ENCODE measurements at places on chromosomes 16 and 17. TPM values are rescaled to one million over a fixed set of nuclear protein-coding genes. Genes with fewer than 3 reads are reported as not detected.

Gene TBC1D3E
- not detected for total RNA-seq

Gene RNU2-1
- 4,759 TPM for total RNA-seq

DNA sequence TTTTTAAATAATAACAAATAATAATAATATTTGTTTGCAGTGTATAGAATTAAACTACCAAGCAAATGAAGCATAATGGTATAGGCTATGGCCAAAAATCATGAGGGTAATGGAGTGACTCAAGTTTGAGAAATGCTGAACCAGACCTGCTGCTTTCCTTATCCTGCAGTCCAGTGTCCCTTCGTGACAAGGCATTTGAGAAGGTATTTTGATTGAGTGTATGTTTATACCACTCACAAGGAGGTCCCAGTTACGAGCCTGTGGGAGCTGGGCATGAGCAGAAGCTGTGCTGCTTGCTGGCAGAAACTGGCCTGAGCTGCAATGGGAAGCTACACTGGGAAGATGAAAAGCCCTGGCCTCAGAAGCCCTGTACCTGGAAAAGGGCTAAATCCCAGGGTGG is 50.3 kb downstream of the GNAO1 start:
- DNase-seq: no peak
- no peaks in the 10 kb centered on the region for H3K36me3 ChIP-seq
- no peaks in the 10 kb centered on the region for H3K4me1 ChIP-seq

DNA sequence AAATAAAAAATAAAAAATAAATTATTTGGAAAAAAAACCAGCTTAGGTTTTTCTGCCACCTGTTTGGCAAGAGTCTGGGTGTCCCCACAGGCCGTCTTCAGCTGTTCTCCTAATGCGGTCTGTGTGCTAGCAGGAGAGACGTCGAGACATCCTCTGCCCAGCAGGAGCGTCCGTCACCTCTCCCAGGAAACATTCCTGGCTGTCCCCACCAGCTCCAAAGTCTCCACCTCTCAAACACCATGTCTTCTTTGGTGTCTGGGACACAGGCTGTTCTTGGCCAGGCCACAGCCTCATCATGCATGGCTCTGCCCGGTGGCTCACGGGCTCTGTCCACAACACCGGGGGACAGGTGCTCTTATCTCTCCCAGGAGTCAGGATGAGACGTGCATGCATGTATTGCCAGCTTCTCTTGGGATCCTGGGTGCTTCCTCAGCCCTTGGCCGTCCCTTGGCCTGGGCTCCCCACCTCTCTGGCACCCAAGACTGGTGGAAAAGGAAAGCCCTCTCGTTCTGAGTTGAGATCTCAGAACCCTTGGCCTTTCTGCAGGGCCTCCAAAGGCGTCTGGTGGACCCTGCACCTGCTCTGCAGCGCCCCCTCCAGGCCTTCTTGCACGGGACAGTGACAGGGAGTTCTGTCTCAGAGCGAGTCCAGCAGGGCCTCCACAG is 84.9 kb upstream of the CBX4 start:
- H3K36me3 ChIP-seq: no peaks in the 10 kb centered on the region
- peak; percentile 66 for DNase-seq
- peaks cover 9% of the 10 kb centered on the region for H3K27me3 ChIP-seq
- no peak overlapping the region for H3K4me3 ChIP-seq
- no peak overlapping the region for H3K27ac ChIP-seq

- H3K4me3 ChIP-seq: no peak overlapping the region
- no peaks in the 10 kb centered on the region for H3K4me1 ChIP-seq
- H3K27ac ChIP-seq: no peak overlapping the region
- peaks cover 13% of the 10 kb centered on the region for H3K27me3 ChIP-seq
Observed at GRCh38 chr16:10013774-10014173, 168.5 kb downstream of the GRIN2A start.

DNA sequence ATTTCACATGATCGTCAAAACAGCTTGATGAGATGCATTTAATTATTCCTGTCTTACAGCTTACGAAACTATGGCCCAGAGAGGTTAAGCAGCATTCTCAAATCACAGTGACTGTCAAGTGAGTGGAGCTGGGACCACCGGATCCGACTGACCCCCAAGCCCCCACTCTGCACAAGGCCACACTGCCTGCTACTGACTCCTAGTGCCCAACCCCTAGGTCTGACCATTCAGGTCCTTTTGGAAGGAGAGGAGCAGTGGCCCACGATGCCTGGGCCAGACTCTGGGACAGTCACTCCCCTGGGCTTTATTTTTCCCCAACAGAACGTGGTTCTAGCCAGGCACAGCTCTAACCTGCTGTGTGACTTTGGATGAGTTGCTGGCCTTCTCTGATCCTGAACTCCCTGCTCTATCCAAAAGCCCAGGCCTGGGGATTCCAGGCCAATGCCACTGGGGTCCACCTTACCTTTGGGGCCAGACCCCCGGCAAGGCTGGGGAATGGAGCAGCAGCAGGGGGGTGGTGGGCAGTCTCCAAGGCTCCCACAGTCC is 9.9 kb downstream of the TSPOAP1 start:
- H3K4me1 ChIP-seq: peaks cover 38% of the 10 kb centered on the region
- no peaks in the 10 kb centered on the region for H3K36me3 ChIP-seq
- H3K27me3 ChIP-seq: no peaks in the 10 kb centered on the region
- no peak overlapping the region for H3K27ac ChIP-seq
- DNase-seq: peak; percentile 0

All from activated T-cell treated with anti-CD3 and anti-CD28 coated beads, Interleukin-2, amount 50 U/mL, for 72 hours (primary cell).